ENCODE measurements at places on chromosomes 2 and 18.

DNA sequence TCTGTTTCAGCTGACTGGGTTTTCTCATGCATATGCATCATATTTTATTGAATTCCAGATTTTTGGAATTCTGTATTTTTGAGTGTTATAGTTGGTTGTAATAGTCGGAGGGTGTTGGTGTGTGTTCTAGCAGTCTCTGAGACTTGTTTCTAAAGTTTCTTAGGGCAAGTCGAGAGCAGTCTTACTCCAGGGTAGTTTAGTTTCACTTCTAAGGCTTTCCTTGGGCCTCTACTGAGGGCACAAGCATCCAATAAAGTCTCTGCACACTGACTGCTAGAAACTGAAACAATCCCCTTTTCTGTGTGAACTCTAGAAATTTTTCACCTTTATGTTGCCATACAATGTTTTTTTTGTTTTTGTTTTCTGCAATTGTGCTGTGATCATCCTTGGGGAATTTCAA lies 663.7 kb upstream of the LRATD1 start:
- DNase-seq = peak; percentile 15

- no peak for DNase-seq
Measured at GRCh38 chr2:227903381-227903780, 31.9 kb downstream of the DAW1 start.

DNA sequence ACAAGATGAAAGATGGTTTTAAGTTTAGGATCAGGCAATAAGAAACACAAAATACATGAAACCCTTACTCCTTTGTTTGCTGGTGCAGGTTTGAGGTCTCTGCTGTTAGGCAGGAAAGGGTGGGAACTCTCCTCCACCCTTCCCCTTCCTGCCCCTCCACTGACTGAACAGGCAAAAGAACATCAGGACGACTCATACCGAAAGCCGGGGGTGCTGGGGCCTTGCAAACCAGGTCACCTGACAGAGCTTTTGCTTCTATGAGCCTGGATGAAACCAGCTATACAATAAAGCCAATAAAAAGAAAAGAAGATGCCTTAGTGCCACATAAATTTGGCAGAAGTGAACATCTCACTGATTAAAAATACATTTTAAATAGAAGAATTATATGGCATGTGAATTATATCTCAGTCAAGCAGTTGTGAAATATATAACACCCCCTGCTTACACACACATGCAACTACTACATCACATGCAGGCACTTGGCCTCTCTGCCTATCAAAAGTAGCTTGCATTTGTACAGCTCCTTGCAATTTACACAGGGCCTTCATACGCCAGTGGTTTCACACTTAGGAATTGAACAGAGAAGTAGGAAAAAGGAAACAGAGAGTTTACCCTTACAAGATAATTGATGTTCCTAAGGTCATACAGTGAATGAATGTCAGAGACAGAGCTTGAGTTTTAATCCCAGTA lies 215.1 kb upstream of the TRIB2 start:
- DNase-seq = no peak

GRCh38 chr2:1688161-1688560 lies 56.2 kb downstream of the PXDN start:
- DNase-seq = no peak

GRCh38 chr2:70962211-70962884 lies 16.1 kb upstream of the ANKRD53 start:
- DNase-seq = no peak

DNA sequence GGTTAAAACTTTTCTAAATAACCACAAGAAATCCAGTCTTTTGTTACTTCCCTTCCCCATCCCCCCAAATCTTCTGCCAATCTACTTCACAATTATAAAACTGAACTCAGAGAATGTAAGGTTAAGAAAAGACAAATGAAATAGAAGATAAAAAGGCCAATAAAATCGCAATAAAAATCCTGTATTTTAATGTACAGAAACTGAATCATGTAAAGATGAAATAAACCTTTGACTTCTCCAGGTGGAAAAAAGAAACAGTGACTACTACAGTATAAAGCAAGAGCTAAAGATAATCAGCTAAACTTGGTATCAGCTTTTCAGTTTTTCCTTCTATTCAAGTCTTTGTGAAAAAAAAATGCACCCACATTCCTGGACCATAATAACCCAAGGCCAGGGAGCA lies 1.7 kb downstream of the SYT4 start:
- no peak for DNase-seq

All from LoVo (cell line).